ENCODE measurements at places on chromosomes 5 and 9.

DNA sequence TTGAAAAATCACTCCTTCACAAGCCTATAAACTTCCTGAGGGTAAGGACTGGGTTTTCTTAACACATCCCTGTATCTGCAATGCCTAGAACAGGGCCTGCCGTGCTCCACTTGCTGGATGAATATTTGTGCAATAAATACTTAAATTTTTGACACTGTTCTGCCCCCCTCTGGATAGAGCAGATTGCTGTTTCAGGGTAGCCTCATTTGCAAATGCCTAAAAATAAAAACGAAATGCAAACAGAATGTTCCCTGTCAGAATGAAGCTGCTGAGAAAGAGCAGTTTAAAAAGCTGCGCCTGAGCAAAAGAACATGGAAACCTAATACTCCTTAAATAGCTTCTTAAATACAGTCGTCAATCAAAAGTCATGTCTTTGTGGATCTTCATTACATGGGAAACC is 385.3 kb downstream of the PRELID2 start:
- DNase-seq, result no peak

GRCh38 chr9:27548055-27548741 is 18.6 kb upstream of the MOB3B start:
- no peak for DNase-seq

DNA sequence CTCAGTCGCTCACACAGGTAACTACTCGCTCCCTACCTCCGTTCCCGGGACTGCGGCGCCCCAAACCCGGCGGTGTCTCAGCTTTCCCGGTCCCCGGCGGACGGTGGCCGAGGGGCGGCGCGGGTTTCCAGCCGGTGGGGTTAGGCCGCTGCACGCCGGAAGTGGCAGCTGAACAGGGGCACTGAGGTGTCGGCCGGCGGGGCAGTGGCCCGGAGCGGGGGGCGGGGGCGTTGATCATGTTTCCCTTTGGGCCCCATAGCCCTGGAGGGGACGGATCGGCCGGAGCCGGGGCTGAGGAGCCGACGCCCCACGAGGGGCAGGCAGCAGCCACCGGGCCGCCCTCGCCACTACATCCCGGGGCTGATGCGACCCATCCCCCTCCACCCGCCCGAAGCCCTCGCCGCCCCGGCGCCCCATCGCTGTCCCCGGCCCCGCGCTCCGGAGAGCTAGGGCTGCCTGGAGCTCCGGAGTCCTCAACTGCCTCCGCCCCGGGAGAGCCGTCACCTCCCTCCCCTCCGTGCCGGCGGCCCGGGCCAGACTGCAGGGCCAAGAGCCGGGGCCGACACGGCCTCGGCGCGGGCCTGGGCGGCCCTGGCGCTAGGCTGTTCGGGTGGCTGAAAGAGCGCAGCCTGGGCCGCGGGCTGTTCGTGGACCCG is at the start of gene DCAF10:
Gene DCAF10, plus strand, starts transcription at position 167 of the 656 bp plus-strand sequence. Its CDS starts 70 bp downstream, at position 237.
- DNase-seq, result peak; percentile 56

DNA sequence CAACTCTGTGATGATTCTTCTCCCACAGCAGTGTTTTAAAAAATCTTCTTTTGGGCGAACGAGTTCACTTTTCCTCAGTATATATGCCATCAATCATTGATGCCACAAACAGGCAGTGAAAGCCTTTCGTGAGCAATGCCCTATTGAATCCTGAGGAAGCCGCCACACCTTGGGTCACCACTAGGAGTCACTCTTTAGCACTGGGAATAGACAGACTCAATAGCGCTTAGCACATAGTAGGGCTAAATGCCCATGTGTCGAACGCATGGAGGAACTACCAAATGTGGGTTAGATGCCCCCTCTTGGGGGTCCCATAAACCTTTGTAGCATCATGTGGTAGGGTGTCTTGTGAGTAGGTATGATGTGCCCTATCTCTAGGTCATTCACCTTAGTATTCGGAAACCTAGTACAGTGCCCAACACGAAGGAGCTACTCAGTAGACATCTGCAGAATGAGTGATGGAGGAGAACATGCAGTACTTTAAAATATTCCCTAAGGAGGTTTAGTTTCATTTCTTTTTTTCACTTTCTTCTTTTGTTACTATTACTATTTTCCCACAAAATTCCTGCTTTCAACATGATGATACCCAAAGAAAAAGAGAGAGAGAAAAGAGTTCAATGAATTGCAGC is 603.7 kb downstream of the BNC2 start:
- no peak for DNase-seq

GRCh38 chr9:98897745-98898144 is 46.0 kb upstream of the COL15A1 start:
- DNase-seq, result no peak

DNA sequence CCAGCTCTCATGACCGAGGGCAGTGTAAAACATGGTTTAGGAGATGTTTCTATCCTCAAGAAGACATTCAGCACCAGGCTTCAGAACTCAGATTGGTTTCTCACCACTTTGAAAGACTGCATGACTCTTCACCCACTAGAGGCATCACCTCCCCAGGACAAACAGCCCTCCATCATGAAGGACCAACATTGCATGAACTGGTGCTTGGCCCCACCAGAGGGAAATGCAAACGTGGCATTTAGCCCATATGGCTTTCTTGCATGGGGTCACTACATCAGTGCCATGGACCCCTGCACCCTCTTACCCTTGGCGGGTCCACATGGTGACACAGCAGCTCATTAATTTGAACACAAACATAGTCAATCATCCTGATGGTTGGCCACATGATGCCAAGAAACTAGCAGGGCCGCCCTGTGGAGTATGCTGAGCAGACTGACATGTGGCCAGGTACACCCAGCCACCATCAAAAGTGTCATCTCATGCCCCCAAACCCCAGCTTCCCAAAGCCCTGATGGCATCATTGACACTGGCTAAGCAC is 129.5 kb upstream of the FSTL4 start:
- no peak for DNase-seq

GRCh38 chr5:90809311-90810056 is 250.9 kb downstream of the ADGRV1 start:
- DNase-seq, result no peak

DNA sequence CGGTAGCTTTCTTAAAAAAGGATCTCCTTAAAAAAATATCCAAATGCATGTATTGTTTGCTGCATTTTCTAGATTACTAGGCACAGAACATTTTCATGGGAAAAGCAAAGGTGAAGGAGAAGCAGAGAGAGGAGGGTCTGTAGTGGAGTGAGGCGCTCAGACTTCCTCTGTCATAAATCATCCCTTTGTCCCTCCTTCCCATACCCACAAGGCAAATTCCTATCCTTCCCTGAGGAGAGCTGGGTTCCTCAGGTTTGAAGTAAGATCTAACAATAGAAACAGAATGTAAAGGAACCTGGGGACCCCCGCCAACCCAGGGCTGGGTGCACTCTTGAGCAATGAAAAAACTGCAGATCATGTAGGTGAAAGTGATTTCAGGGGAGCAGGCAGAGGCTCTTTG is 149.2 kb upstream of the ANKH start:
- DNase-seq, result no peak

- no peak for DNase-seq
These were observed 85.7 kb upstream of the SHB start for GRCh38 chr9:38154501-38155421.

GRCh38 chr9:81671880-81672280 is 17.5 kb downstream of the TLE1 start:
- DNase-seq, result no peak

- no peak for DNase-seq
These were observed 34.2 kb upstream of the PANK3 start for GRCh38 chr5:168613396-168613795.

DNA sequence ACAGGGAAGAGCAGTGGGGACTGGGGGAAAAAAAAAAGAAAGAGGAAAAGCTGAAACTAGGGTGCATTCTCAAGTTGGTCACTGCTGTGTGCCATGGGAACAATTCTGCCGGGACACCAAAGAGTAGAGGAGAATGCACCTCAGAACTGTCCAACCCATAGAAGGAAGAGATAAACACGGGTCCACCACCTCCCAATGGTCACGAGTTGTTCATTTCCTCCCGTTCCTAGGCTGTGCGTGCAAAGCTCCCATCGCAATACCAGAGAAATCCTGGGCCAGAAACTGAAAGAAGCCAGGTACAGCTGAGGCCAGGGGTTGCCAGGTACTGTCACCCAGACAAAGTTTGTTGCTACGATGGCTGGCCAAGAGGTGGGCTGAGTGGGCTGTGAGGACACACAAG is 236.9 kb upstream of the ANKRD55 start:
- no peak for DNase-seq

GRCh38 chr5:135487037-135487395 is 34.9 kb upstream of the TIFAB start:
- no peak for DNase-seq

GRCh38 chr5:150132740-150133139 is 22.9 kb downstream of the PDGFRB start:
- no peak for DNase-seq

GRCh38 chr9:107690021-107690420 is 200.5 kb upstream of the KLF4 start:
- DNase-seq, result no peak

DNA sequence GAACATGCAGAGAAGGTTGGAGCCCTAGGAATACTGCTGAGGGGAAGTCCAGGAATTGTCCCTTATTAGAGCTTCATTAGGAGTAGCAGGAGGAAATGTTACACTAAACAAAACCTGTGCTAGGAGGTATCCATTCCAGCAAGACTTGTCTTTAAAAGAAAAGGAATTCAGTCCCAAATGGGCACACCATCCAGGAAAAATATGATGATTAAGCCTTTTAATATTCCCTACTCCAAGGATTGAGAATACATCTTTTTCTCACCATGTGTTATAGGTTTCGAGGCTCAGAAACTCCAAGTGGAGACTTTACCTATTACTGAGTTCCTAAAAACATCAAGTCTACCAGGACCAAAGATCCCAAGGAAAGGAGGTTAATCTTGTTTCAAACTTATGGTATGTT is 179.3 kb downstream of the MCTP1 start:
- no peak for DNase-seq

GRCh38 chr9:132780230-132781007 is 97.7 kb downstream of the AK8 start:
- DNase-seq, result no peak

- no peak for DNase-seq
These were observed 24.0 kb downstream of the SYK start for GRCh38 chr9:90825586-90825985.

GRCh38 chr5:167064198-167064776 is 1227.2 kb upstream of the WWC1 start:
- DNase-seq, result no peak

DNA sequence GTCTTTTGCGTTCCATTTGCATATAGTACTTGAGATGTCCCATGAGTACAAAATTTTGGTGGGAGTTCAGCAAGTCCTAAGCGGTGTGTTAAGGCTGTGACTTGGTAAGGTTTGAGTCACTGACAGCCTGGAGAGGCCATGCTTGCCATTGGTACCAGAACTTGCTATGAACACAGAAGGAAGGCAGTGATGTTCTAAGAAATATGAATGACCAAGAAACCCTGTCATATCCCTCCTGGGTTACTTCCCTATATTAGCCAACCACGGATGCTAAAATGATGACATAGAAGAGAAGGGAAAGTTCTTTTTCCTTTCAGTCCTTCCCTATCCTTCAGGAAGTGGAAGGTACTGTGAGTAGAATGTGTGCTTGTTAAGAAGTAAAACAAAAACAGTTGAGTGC is 136.7 kb downstream of the GCNT1 start:
- DNase-seq, result no peak

- no peak for DNase-seq
These were observed 14.5 kb downstream of the CCT5 start for GRCh38 chr5:10264604-10265003.

- DNase-seq, result no peak
These were observed 570.7 kb upstream of the WWC1 start for GRCh38 chr5:167720676-167721260.

DNA sequence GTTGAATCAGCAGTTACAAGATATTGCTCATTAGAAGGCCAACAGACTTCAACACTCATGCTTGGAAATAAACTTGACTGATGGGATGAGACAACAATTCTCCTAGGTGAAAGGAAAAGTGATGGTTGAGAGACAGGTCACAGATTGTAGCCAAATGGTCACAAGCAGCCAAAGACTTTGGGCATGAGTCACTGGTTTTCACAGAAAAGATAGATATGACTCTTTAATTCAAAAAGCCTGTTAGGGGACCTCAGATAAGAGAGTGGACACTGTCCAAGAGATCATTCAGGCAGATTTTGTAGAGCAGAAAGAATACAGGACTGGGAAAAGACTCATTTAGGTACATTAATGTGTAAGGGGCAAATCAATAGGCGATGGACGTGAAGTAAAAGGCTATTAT is 982.5 kb downstream of the MAT2B start:
- DNase-seq, result no peak

GRCh38 chr9:130396581-130396980 is 48.2 kb upstream of the ASS1 start:
- DNase-seq, result no peak

GRCh38 chr5:90983148-90983547 is 400.0 kb downstream of the ARRDC3 start:
- DNase-seq, result no peak

Data from nucleus accumbens (tissue), 56 donors.